ENCODE measurements at places on chromosomes 2 and 18. TPM values are rescaled to one million over a fixed set of nuclear protein-coding genes. Genes with fewer than 3 reads are reported as not detected.

GRCh38 chr2:163369111-163369510 lies 366.7 kb downstream of the FIGN start:
- DNase-seq, result no peak

- DNase-seq, result no peak
Observed at GRCh38 chr2:8658064-8658862, 23.6 kb upstream of the ID2 start.

GRCh38 chr18:8386669-8387380 lies 222.4 kb upstream of the RAB12 start:
- no peak for DNase-seq

- DNase-seq, result no peak
Observed at GRCh38 chr2:62118160-62118559, 77.8 kb upstream of the B3GNT2 start.

DNA sequence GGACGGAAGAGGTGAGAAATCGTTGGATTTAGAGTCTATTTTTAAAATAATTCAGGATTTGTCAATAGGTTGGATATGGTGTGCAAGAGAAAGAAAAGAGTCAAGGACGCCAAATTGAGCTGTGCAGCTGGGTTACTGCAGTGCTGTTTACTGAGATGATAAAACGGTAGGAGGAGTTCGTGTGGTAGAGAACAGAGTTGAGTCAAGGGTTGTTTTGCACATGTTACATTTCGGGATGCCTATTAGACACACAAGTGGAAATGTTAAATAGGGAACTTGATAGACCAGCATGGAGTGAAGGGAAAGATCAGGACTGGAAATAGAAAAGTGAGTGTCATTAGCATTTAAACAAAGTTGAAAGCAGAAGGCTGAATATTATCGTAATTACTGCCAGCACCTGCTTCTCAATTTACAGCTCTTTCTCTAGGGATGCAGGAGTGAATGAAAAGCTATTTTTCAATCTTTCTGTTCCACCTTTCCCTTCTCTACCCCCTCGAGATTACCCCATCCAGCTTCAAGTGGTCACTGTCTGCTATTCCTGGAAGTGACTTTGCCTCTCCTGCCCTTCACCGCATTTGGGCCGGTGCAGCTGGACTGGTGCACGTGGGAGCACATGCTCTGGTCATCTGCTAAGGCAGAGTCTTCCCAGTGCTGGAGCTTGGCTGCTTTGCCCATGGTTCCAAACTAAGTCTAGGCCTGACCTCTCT lies 30.3 kb downstream of the GPR75 start:
- DNase-seq, result peak; percentile 19

DNA sequence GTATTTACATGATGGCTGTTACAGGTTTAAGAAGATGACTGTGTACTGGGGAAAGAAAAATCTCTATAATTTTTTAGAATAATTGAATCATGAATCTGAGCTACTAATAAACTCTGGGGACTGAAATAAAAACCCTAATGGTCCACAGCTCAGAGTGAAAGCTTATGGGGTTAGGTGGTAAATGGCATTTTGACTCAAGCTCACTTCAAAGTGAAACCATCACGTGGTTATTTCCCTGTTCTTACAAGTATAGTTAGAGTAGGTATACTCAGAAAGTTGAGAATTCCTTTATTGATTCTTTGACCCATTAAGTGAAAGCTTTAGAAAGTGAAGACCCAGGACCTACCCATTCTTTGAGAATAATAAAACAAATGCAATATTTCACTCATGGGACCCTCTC lies 626.2 kb upstream of the SETBP1 start:
- DNase-seq, result no peak

MORN2 gene
- 26.3 TPM for polyA plus RNA-seq

DNA sequence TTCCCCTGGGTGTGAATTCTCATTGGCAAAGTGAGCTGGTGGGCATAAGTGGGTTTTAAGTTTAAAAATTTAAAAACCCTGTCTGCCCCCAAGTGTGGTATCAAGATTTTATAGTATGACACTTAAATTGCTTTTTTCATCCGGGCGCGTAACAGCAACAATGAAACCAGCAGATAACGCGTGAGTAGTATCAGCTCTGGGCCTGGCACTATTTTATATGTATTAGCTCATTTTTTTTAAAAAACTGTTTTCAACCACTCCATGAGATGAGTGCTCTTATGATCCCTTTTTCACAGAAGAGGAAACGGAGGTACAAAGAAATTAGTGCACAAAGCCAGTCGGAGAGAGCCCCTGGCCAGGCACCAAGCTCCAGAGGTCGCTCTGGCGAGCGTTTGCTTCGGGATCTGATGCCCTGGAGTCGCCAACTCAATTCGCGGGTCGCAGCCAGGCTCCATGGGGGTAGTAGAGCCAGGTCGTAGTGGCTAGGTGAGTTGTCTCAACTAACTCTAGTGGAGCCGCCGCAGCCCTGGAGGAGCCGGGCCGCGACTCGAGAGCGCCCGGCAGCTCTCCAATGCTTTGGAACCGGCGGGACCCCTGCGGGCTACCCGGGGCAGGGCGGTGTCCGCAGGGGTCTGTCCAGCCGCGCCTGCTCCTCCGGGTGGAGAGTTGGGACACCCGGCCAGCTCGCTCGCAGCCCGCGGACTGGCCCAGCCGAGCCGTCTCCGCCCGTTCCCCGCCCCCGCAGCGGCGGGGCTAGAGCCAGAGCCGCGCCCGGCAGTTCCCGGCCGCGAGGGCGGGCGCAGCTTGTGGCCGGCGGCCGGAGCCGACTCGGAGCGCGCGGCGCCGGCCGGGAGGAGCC lies at the start of gene IL1R1:
TSS of gene IL1R1 (plus strand) at position 777 of the 859 bp plus-strand sequence. CDS start 14,979 bp downstream, outside the sequence.
- DNase-seq, result peak; percentile 89

DNA sequence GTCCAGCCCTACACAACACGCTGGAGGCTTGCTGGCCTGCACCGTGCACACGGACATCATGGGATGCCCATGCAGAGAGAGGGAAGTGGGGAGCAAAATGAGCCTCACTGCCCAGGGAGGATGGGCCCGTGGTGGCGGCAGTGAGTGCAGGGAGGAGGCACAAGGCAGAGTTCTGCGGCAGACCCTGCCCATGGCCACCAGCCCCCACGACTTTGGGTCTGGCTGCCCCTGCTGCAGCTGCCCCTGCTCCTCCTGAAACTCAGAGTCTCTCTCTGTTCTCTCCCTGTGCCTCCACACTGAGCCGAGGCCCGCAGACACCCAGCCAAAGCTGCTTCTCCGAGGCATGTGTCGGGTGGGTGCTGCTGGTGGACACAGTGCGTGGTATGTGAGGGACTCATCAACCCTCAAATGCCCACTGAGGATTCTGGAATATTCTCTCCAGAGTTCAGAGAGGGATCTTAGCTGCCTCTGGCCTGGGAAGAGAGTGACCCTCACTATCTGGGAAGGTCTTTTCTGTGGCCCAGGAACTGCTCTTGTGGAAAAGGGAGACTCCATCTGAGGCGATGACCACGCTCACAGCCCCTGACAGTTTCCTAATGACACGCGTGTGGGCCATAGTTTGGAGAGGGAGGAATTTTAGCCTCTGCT lies 45.1 kb upstream of the HPCAL1 start:
- peak; percentile 20 for DNase-seq

GRCh38 chr2:151947813-151948165 lies 119.6 kb upstream of the ARL5A start:
- peak; percentile 20 for DNase-seq

DNA sequence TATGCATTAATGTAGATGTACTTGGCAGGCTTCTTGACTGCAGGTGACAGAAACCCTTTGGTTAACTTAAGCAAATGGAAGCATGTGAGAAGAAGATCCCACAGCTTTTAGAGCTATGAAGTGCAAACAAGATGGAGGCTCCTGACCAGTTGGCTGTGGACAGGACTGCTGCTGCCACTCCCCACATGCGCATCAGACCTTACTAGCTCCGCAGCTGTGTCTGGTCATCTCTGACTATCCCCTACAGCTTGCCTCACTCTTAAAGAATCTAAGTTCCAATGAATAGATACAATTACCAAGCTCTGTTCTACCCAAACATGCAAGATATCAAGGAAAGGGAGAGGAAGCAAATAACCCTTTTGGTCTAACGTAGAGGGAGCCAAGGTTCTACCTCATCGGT lies 587.6 kb downstream of the DSC3 start:
- DNase-seq, result no peak

DNA sequence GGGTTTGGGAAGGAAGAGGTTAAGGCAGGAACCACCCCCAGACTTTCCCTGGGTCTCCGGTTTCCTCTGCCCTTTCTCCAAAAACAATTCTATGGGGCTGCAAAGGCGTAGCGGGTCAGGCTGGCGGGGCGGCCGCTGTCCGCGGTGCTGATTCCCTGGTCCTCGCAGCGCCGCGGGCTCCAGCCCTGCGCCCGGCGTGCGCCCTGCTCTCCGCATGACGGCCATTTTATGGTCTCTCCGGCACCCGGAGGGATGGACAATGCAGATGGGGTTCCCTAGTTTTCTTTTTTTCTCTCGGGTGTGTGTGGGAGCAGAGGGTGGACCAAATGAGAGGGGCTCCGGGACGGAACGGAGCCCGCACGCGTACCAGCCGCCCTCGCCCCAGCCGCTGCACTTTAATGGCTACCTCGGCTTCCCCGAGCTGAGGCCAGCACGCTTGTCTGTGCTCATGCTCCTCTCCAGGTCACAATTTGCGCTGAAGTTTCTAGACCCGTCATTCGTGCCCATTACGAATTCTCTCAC lies 1.6 kb downstream of the ST8SIA3 start:
- DNase-seq, result no peak

GRCh38 chr2:191291471-191291870 lies 46.3 kb downstream of the MYO1B start:
- no peak for DNase-seq

DNA sequence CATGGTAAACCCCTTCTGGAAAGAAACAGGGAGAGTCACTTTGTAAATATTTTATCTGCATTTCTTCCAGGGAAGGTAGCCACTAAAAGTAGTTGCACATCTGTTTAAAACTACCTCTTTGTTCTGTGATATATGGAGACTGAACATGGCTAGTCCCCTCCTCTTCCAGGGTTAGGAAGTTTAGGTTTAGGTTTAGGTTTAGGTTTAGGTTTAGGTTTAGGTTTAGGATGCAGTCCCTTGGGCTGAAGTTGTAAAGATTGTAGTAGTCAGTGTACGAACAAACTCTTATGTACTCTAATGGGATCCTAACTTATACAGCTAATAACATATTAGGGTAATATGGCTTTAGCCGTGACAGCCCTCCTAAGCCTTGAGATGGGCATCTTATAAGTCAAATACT lies 880.2 kb upstream of the TMEFF2 start:
- DNase-seq, result no peak

CABLES1 gene
- 0.45 TPM for polyA plus RNA-seq

B4GALT6 gene
- 4.0 TPM for polyA plus RNA-seq

Data from psoas muscle (tissue), 8 donors.